Caudate nucleus (tissue), 63 donors: ENCODE measurements at places on chromosomes 2 and 18.
A peak's percentile ranks its signal among the peaks of the same experiment; 100 is the strongest.

DNA sequence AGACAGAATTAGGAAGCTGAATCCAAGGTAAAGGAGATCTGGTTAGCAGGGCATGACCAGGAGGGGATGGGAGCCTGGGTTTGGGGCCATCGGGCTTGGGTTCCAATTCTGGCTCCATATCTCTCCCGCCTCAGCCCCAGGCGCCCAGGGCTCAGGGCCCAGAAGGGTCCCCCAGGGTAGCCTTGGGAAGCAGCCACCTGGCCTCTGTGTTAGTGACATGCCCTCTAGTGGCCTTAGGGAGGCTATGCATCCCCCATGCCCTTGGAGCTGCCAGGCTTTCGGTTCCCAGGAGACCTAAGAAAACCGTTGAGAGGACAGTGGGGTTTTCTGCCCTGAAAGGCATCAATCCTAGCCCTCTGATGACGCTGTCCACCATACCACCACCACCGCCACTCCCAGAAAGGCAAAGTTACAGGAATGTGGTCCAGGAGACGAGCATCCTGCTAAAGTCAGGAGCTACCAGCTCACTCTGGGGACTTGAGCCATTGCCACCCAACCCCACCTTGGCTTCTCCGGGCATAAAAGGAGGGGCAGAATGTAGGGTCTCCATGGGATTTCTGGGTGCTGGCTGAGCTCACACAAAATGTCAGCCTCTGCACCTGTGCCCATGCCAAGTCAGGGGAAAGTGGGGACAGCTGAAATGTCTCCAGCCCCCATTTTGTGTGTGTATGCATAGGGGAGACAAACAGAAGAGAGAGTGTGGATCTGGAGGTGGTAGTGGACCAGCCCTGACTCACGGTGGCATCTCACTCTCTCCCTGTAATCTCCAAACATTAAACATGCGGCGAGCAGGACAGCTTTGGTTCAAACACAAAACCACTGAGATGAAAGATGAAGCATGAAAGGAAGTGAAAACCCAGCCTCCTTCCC is 56.5 kb downstream of the EMX1 start:
- DNase-seq: no peak

GRCh38 chr2:62145478-62146100 is 50.3 kb upstream of the B3GNT2 start:
- DNase-seq: no peak

- DNase-seq: no peak
Measured at GRCh38 chr18:47166294-47166693, 9.9 kb downstream of the IER3IP1 start.

- no peak for DNase-seq
Measured at GRCh38 chr18:36287653-36288052, 9.9 kb upstream of the FHOD3 start.

- no peak for DNase-seq
Measured at GRCh38 chr2:129277585-129277981, 701.9 kb upstream of the RAB6C start.

- DNase-seq: no peak
Measured at GRCh38 chr2:49943944-49944778, 789.8 kb upstream of the FSHR start.

- DNase-seq: no peak
Measured at GRCh38 chr2:149360106-149360505, 29.7 kb downstream of the LYPD6 start.

- no peak for DNase-seq
Measured at GRCh38 chr2:213261715-213262114, 22.5 kb upstream of the SPAG16 start.

- no peak for DNase-seq
Measured at GRCh38 chr2:127471286-127471988, 53.2 kb downstream of the PROC start.

DNA sequence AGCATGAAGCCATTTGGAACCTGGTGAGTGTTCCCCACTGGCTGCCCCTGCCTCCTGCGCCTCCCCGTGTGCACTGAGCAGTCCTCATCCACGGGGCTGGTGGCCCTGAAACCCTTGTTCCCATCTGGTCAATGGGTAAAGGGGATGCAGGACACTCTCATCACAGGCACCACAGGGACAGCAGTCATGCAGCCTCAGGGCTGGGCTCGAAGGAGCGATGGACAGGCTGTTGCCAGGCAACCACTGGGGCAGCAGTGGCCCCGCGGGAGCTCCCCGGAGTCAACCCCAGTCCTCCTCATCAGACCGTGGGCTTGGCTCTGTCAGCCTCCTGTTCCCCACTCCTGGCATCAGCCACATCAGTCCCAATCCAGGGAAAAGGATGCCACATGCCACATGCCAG is 509.5 kb downstream of the EIPR1 start:
- no peak for DNase-seq

GRCh38 chr2:71833272-71833671 is 314.4 kb downstream of the CYP26B1 start:
- no peak for DNase-seq

DNA sequence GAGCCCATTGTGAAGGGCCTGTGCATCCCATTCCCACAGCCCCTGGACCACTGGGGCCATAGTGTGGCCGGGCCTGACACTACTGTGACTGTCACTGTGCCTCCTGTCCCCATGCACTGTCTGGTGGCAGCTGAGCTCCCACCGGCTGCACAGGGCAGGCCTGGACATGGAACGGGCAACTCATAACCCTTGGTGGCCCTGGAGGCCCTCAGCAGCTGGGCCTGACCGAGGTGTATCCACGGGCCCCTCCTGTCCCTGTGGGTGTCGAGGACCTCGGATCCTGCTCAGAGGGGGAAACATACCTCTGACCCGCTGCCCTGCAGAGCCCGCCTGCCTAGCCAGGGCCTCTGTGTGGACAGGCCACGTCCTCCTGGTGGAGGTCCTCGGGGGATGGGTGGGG is 7.8 kb upstream of the GAL3ST2 start:
- DNase-seq: no peak

- no peak for DNase-seq
Measured at GRCh38 chr2:43405829-43406228, 179.4 kb upstream of the ZFP36L2 start.

- DNase-seq: no peak
Measured at GRCh38 chr2:26552641-26553374, 74.9 kb upstream of the OTOF start.

DNA sequence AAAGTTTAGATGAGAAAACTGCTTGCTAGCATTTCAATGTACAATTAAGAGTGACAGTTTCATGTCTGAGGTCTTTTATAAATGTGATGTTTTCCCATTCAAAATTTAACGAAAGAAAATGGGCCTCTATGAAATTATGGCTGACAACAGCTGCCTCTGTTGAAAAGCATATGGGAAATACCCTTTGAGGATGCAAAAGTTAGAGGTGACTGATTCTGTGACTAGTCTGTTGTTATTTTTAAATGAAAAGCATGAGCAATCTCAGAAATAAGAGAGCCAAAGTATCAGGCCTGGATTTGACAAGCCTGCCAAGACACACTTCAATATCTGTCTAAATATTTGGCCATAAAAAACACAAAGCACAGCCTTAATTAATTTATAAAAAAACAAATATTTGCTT is 580.8 kb downstream of the ERBB4 start:
- no peak for DNase-seq

- no peak for DNase-seq
Measured at GRCh38 chr2:28615706-28616105, 119.8 kb downstream of the PLB1 start.

DNA sequence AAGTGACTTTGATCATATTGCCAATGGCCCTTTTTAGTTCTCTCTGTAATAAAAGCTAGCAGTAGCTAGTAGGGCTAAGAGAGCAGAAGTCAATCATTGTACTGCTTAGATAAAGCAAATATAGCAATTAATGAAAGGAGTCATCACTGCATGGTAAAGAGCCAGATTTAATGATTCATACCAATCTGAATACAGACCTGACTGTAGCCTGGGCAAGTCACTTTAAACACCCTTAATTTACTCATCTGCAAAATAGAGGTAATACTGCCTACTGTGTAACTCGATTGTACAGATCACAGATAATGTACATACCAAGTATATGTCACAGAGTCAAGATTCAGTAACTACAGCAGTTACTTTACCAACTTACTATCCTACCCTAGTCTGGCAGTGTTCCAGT is 63.6 kb downstream of the ASXL2 start:
- DNase-seq: no peak

DNA sequence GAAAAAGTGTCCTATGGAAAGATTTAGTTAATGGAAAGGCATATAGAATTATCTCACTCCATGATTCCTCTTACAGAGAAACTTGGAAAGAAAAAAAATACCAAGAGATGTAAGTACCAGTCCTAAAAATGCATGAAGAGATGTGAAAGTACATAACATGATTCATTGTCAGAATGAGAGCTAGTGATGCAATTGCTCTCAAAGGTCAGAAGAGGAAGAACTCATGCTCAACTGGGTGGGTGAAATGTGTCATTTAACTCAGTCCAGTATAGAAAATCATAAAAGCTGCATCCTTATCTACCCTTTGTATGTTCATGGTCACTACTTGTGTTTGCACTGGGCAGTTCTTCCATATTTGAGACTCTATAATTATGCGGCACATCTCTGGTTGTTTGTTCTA is 300.0 kb upstream of the PIK3C3 start:
- DNase-seq: no peak

GRCh38 chr2:8538531-8538930 is 143.3 kb upstream of the ID2 start:
- DNase-seq: no peak

DNA sequence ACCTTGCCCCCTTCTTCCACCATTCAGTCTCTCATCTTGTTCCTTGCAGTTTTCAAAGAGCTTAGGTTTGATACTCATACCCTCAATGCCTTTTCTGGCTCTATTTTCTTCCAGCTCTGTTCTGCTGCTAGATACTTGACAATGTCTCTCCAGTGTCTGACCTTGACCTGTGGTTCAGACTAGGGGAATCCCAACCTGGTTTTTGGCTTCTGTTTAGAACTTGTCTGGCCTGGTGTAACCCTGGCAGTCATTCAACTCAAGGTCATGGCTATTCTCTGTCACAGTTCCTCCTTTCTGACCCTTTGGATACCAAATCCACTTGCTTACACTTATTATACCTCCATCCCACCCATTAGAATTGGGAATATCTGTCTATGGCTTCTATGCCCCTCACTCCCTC is 31.8 kb upstream of the IMP4 start:
- no peak for DNase-seq

DNA sequence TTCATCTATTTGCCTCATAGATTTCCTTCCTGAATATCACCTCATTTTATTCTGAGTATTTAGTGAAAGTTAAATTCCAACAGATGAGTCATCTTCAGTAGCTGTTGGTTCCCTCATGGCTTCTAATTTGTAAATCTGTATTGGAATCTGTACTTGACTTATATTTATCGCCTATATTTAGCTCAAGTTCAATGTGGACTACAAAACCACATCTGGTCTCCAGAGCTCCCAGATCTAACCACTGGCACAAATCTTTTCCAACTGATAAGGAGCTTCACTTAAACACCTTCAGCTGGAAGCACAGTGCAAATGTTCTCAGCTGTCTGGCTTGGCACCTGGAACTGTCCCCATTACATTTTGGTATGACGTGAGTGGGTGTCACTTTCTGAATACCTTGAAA is 82.8 kb upstream of the DSEL start:
- no peak for DNase-seq

GRCh38 chr18:10689236-10690034 is 163.6 kb downstream of the NAPG start:
- no peak for DNase-seq

GRCh38 chr2:29638641-29639040 is 282.7 kb downstream of the ALK start:
- DNase-seq: no peak

- no peak for DNase-seq
Measured at GRCh38 chr2:226159875-226160479, 639.6 kb downstream of the IRS1 start.

DNA sequence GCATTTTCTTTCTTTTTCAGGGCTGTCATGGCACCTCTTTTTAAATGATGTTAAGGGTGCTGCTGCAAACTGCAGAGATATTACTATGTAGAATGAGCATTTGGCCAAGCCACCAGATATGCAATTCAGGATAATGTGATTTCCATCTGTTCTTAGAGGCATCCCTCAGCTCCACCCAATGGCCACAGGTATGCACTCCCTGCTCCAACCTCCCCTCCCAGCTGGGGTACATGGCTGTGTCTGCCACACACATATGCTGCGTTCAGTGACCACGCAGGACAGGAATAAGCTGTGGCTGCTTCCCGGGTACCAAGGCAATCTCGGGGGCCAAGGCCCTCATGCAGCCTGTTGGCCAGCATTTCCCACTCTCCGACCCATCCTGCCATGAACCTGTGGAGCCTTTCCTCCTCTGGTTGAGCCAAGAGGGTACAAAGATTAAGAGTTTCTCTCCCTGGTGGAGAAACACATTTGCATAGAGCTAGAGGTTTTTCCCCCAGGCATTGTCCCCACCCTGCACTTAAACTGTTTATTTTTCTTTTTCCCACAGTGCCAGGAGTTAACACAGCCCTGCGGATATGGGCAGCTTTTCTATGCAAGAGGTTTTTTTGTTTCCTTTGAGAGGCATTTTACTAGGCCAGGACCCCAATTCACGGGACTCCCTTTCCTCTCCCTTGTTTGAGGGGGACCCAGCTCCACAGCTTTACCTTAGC is 147.0 kb downstream of the GCA start:
- no peak for DNase-seq

GRCh38 chr2:184938221-184938985 is 340.1 kb downstream of the ZNF804A start:
- DNase-seq: no peak

DNA sequence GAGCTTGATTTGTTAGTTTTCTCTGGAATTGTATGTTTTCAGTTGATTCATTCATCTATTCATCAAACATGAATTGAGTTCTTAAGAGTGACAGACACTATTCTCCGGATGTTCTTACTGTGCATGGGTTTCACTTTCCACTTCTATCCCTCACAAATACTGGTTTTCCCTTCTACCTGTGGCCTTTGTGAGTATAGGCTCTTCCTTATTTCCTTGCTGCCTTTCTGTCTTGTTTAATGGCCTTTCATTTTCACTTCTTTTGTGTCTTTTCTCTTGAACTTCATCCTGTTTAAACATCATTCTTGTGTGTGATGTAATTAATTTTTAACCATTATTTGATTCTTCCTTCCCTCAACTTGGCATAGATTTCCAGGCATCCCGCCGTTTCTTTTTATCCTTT is 90.7 kb downstream of the CRIM1 start:
- DNase-seq: no peak

- DNase-seq: peak; percentile 0
Measured at GRCh38 chr18:66495844-66496243, 108.0 kb downstream of the CDH19 start.

DNA sequence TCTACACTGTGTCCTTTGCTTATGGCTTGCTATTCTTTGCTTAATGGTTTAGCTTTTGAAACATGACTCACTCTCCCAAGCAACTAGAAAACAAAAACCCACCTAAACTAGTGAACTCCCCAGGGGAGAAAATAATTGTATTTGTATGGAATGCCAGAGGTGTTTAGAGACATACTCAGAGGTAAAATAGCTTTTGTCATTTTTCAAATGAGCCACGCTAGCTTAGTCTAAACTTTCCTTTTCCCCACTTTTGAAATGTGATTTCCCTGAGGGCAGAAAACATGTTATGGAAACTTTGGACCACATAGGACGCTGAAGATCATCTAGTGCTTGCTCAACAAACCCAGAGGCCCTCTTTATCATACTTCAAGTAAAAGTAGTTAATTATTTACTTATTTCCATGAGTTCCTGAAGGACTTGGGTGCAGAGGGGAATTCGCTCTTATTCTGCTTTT is 16.5 kb upstream of the CYTIP start:
- DNase-seq: no peak
